ENCODE measurements at places on chromosomes 7 and 10.

DNA sequence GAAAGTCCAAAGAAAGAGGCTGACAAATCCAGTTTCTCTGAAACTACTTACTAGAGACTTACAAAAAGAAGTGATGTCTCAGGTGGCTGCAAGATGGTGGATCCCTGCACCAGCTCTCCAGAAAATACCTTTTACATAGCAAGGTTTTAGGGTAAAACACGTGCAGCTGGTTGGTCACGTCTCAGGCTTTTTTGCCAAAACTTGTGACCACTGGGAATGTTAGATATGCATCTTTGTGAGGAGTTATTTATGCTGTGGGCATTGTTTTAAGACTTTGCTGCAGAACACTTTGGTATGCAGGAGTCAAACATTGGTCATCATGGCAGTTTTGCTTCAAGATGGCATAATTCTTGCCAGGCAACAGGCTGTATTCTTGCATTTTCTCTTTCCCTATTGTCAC lies 1352.8 kb downstream of the REEP3 start:
- H3K4me3 ChIP-seq, result no peak overlapping the region
- no peak overlapping the region for H3K27ac ChIP-seq
- no peak for DNase-seq
- H3K27me3 ChIP-seq, result no peaks in the 10 kb centered on the region

GRCh38 chr7:26307226-26307625 lies 15.6 kb downstream of the SNX10 start:
- no peak overlapping the region for H3K27ac ChIP-seq
- H3K4me3 ChIP-seq, result no peak overlapping the region
- DNase-seq, result peak; percentile 56

DNA sequence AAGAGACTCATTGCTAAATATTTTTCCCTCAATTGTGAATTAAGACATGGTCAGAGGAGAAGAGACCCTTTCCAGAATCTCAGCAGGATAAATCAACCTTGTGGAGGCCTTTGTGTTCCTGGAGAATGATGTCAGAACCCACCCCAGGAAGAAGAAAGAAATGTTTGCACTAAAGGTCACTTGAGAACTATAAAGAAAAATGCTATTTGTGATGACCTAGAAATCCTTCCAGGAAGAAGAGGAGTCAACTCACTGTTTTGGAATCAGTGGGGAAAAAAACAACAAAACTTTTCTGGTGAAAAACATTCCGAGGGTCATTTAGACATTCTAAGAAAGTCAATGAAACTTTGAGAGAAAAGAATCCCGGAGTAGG lies 129.1 kb upstream of the ANKRD1 start:
- no peaks in the 10 kb centered on the region for H3K27me3 ChIP-seq
- no peaks in the 10 kb centered on the region for H3K4me1 ChIP-seq
- no peak overlapping the region for H3K27ac ChIP-seq
- no peaks in the 10 kb centered on the region for H3K36me3 ChIP-seq
- DNase-seq, result no peak

- H3K27ac ChIP-seq, result no peak overlapping the region
- no peak for DNase-seq
- peaks cover 6% of the 10 kb centered on the region for H3K27me3 ChIP-seq
- peaks cover 2% of the 10 kb centered on the region for H3K4me1 ChIP-seq
Observed at GRCh38 chr10:47456079-47456785, 27.7 kb downstream of the ANXA8 start.

- no peaks in the 10 kb centered on the region for H3K27me3 ChIP-seq
- no peak overlapping the region for H3K4me3 ChIP-seq
- H3K36me3 ChIP-seq, result no peaks in the 10 kb centered on the region
- H3K27ac ChIP-seq, result no peak overlapping the region
Observed at GRCh38 chr7:82212466-82212865, 231.1 kb downstream of the CACNA2D1 start.

DNA sequence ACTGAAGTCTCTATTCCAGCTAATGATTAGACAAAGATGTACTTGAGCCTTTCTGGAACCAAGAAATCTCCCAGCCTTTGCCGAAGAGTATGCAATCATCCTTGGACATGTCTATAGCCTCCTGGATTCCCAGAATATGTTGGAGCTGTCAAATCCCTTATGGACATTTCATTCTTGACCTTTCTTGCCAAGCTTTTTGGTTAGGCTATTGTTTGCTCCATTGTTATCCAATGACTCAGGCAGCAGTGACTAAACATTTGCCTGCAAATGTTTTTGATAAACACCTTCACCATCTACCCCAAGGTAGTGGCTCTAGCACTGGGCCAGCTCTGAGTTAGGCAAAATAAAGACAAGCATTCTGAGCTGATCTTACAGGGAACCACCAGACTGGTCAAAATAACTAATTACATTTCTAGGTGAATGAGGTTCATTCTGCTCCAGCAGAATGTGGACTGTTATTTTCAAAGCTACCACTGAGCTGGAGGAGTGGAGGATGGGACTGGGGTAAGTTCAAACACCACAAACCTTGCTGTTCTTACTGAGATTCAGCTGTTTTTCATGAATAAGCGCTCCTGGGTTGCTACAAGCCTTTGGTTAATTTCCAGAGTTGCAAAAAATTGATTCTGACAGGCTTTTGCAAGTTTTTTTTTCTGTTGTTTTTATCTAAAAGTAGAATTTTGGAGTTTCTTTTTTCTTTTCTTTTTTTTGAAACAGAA lies 81.0 kb downstream of the TMEM270 start:
- no peaks in the 10 kb centered on the region for H3K4me1 ChIP-seq
- no peaks in the 10 kb centered on the region for H3K36me3 ChIP-seq
- no peak overlapping the region for H3K4me3 ChIP-seq
- H3K27ac ChIP-seq, result no peak overlapping the region

DNA sequence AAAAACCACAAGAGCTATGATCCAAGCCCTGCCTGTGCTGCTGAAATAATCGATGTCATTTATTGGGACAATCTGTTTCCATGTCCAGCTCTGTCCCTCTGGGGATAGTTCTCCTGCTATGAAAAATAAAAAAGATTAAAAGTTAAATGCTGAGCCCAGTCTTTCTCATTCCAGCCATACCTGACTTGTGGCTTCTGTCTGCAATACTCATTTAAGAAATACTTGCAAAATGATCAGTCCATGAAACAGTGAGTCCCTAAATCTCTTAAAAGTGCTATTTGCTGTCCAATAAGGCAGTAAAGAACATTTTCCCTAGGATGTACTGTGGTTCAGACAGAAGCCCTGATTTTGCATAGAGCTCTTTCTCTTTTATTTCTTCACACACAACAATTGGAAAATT lies 91.7 kb downstream of the SLC16A9 start:
- no peak overlapping the region for H3K27ac ChIP-seq
- no peak overlapping the region for H3K4me3 ChIP-seq
- H3K36me3 ChIP-seq, result no peaks in the 10 kb centered on the region
- no peaks in the 10 kb centered on the region for H3K4me1 ChIP-seq

DNA sequence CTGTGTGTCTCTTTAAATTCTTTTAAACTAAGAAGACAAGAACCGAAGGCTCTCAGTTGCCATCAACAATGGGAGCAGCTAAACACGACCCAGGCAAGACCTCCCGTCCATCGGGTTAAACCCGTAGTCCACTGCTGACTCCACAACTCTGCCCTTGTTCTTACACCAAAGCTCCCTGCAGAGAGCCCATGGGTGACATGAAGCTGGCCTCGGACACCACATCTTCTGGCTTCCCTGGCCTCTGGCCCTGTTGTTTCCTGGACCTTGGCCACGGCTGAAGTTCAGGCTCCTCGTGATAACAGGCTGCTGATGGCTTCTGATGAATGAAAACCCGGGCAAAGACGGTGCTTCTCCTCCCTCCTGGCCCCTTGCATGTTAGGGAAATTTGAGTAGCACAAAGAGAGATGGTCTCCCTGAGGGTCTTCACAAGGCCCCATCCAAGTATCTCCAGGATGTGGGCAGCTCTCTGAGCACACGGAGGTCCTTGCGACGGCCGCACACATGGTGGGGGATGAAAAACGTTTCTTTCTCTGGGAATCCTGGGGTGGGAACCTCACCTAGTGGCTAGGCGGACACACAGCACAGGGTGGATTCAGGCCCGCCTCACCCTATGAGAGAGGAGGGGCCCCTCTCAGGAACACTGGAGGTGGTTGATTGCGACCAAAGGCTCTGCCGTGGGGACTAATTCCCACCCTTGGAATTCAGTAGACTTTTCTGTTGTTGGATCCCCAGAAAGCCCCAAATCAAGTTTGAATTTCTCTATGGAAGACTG lies 271.1 kb downstream of the ADARB2 start:
- H3K36me3 ChIP-seq, result no peaks in the 10 kb centered on the region
- DNase-seq, result no peak
- no peaks in the 10 kb centered on the region for H3K27me3 ChIP-seq
- H3K4me3 ChIP-seq, result no peak overlapping the region
- no peak overlapping the region for H3K27ac ChIP-seq
- H3K4me1 ChIP-seq, result no peaks in the 10 kb centered on the region

GRCh38 chr7:24703296-24703695 lies 54.0 kb downstream of the GSDME start:
- H3K27me3 ChIP-seq, result no peaks in the 10 kb centered on the region
- no peak overlapping the region for H3K4me3 ChIP-seq
- peaks cover 17% of the 10 kb centered on the region for H3K4me1 ChIP-seq
- H3K27ac ChIP-seq, result no peak overlapping the region
- no peak for DNase-seq

GRCh38 chr10:73646598-73647041 lies 5.3 kb upstream of the MYOZ1 start:
- no peak overlapping the region for H3K27ac ChIP-seq
- peaks cover 15% of the 10 kb centered on the region for H3K4me1 ChIP-seq

- no peaks in the 10 kb centered on the region for H3K4me1 ChIP-seq
- H3K36me3 ChIP-seq, result peaks cover 32% of the 10 kb centered on the region
- no peaks in the 10 kb centered on the region for H3K27me3 ChIP-seq
- no peak overlapping the region for H3K4me3 ChIP-seq
- DNase-seq, result no peak
Observed at GRCh38 chr7:6407434-6407833, 40.3 kb downstream of the DAGLB start.

DNA sequence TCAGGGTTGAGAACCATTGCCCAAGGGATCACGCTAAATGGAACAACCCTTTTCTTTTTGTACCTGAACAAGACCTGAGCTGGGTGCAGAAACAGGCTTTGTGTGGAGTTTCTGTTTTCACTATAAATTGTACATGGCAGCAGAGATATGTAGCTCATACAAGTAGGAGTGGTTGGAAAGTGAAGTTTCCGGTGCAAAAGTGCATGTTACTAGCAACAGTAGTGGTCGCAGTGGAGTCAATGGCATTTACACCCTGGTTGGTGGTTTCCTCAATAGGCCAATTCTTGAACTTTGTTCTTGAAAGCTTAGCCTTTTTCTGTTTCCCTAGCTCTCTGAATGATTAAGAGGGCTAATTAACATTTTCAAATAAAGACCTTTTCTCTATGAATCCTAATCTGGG lies 170.7 kb downstream of the NEBL start:
- no peak overlapping the region for H3K27ac ChIP-seq
- DNase-seq, result no peak
- no peak overlapping the region for H3K4me3 ChIP-seq
- H3K27me3 ChIP-seq, result no peaks in the 10 kb centered on the region
- H3K36me3 ChIP-seq, result no peaks in the 10 kb centered on the region

GRCh38 chr10:63477927-63478326 lies 12.2 kb upstream of the JMJD1C start:
- no peak for DNase-seq
- H3K27ac ChIP-seq, result no peak overlapping the region
- no peaks in the 10 kb centered on the region for H3K4me1 ChIP-seq

- no peak overlapping the region for H3K4me3 ChIP-seq
- no peaks in the 10 kb centered on the region for H3K27me3 ChIP-seq
- no peaks in the 10 kb centered on the region for H3K36me3 ChIP-seq
- no peak overlapping the region for H3K27ac ChIP-seq
- no peak for DNase-seq
- peaks cover 8% of the 10 kb centered on the region for H3K4me1 ChIP-seq
Observed at GRCh38 chr10:14753441-14753840, 21.3 kb downstream of the FAM107B start.

DNA sequence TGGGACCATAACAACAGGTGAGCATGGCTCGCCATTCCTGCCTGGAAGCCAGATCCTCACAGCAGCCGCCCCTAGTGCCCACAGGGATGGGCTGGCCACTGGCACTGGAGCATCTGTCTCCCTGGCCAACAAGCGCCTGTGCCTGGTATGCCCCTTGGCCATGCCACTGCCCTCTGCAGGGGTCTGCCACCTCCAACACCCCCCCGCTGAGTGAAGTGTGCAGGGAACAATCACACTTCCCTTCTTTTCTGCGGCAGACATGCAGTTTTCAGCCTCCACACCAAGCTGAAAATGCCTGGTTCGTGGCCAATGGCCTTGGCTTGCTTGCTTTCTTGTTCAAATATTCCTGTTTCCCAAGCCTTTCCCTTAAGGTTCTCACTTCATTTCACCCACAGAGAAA lies 50.7 kb downstream of the HSPA12A start:
- no peak overlapping the region for H3K4me3 ChIP-seq
- no peaks in the 10 kb centered on the region for H3K27me3 ChIP-seq
- DNase-seq, result peak; percentile 3
- H3K36me3 ChIP-seq, result peaks cover 3% of the 10 kb centered on the region

DNA sequence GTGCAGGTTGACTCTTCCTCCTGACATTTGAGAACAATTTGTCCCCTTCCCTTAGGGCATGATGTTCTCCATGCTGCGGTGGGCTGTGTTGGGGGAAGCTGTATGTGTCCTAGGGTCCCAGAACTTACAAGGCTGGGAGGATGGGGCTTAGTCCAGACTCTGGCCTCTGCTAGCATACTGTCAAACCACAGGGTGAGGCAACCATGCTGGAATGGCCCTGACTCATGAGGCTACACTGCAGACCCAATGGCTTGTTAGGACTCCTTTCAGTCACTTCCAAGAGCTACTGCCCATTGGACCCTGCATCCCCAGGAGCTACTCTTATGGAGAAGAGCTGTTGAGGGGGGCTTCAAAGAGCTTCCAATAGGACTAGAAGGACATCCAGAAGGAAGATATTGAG lies 20.1 kb upstream of the FAM170B start:
- DNase-seq, result peak; percentile 67
- no peak overlapping the region for H3K27ac ChIP-seq
- H3K36me3 ChIP-seq, result no peaks in the 10 kb centered on the region
- no peak overlapping the region for H3K4me3 ChIP-seq
- H3K27me3 ChIP-seq, result peaks cover 2% of the 10 kb centered on the region
- peaks cover 6% of the 10 kb centered on the region for H3K4me1 ChIP-seq

DNA sequence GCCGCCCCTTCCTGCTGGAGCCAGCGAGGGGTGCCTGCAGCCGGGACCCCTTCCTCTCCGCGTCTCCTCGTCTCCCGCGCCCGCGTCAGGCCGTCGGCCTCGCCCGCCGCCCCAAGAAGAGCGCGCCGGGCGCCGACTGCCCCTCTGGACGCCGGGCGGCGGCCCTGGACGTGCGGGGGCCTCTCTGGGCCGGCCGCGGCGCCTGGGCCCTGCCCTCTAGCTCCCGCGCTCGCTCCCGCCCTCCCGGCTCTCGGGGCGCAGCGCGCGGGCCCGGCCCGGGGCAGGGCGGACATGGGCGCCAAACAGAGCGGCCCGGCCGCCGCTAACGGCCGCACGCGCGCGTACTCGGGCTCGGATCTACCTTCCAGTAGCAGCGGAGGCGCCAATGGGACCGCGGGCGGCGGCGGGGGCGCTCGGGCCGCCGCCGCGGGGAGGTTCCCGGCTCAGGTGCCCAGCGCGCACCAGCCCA lies 704 bp downstream of the ZNRF2 start:
- peak overlapping the region; percentile 77 for H3K27ac ChIP-seq
- peak overlapping the region; percentile 69 for H3K4me3 ChIP-seq
- DNase-seq, result peak; percentile 24
- H3K36me3 ChIP-seq, result no peaks in the 10 kb centered on the region
